ENCODE measurements at places on chromosomes 2 and 18.

DNA sequence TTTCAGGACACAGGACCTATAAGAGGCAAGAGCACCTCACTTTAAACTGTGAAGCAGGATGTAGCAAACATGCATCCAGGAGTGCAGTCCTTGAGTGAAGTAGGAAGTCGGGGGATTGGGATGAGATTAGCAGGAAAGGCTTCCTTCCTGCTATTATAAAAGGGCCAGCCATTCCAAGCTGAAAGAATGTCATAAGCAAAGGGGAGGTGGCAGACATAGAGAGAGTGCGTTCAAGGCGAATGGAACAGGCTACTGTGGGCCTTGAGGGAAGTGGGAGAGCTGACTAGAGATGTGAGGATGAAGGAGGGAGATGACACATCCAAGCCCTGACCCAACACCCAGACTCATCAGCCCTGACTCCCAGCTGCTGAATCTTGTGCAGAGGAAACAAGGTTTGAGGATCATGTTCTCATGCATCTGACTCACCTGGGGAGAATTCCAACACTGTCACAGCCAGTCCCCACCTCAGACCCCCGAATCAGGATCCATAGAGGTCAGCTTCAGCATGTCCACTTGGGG lies 63.9 kb downstream of the GYPC start:
- no peak for DNase-seq

GRCh38 chr2:205913668-205914067 lies 172.3 kb downstream of the INO80D start:
- DNase-seq, result no peak

DNA sequence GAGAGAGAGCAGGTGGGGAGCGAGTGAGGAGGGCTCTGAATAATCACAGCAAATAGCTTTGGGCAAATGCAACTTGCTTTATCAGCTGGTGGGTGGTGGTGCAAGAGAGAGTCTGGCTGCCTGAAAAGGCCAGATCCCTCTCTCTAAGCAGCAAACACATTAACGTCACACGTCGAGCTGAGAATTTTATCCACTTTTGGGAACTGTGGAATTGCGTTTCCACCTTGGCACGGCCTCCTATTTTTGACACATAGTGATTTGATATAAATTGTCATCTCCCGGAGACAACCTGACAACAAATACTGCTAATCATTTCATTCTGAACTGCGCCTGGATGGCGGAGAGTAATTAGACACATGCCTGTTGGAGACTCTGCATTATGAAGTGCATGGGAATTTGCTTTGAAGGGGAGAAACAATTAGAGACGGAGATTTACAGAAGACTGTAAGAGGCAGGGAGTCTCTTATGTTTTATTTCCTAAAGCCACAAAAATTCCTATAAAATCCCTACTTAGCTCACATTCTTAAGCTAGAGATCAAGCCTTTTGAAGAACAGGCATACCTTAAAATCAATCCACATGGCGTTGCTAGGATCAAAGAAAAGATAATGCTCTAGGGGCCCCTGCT lies 634.1 kb downstream of the TDRD15 start:
- DNase-seq, result peak; percentile 3

GRCh38 chr2:100274076-100274475 lies 48.2 kb downstream of the LONRF2 start:
- DNase-seq, result no peak

DNA sequence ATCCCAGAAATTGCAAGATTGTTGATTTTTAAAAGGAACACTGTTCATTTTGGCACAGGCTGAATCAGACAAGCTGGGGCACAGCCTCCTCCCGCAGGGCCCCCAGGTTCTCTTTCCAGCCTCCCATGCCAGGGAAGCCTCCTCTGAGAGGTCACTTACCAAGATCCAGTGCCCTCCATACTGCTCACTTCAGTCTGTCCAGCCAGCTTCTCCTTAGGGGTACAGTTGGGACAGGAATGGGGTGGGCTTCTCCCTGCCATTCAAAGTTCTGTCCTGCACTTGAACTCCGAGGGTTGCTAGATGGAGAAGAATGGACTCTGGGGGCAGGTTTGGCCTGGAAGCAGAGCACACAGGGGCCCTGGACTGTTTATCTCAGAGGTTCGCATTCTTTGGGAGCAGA lies 7.5 kb upstream of the CYP26B1 start:
- DNase-seq, result no peak
